ENCODE measurements at places on chromosomes 5 and 9.

- no peak for DNase-seq
Observed at GRCh38 chr9:94782355-94783101, 56.0 kb downstream of the AOPEP start.

- no peak for DNase-seq
Observed at GRCh38 chr9:100856238-100856637, 172.3 kb upstream of the PLPPR1 start.

GRCh38 chr9:97487861-97488260 is 13.6 kb upstream of the TMOD1 start:
- no peak for DNase-seq

- DNase-seq: no peak
Observed at GRCh38 chr5:1807451-1808185, 6.4 kb downstream of the NDUFS6 start.

- no peak for DNase-seq
Observed at GRCh38 chr5:72463449-72464052, 43.7 kb downstream of the ZNF366 start.

- no peak for DNase-seq
Observed at GRCh38 chr5:39542511-39543285, 117.9 kb upstream of the DAB2 start.

- DNase-seq: no peak
Observed at GRCh38 chr9:125131778-125132177, 11.6 kb downstream of the SCAI start.

DNA sequence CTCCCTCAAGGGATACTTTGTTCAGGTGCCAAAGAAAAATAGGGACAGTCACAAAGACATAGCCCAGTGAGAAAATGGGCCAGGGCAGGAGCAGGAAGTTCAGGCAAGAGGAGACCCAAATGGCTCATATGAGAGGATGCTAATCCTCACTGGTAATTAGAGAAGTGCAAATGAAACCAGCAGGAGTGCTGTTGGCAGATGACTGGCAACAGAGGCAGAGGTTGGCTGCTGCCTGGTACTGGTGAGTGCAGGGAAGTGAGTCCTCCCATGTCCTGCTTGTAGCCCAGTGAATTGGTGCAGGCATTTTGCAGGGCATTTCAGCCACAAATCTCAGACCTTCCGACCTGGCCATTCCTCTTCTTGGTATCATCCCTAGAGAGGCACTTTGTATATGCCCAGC is 23.5 kb downstream of the ODF2 start:
- no peak for DNase-seq

- DNase-seq: no peak
Observed at GRCh38 chr5:111447822-111448221, 64.5 kb downstream of the STARD4 start.

DNA sequence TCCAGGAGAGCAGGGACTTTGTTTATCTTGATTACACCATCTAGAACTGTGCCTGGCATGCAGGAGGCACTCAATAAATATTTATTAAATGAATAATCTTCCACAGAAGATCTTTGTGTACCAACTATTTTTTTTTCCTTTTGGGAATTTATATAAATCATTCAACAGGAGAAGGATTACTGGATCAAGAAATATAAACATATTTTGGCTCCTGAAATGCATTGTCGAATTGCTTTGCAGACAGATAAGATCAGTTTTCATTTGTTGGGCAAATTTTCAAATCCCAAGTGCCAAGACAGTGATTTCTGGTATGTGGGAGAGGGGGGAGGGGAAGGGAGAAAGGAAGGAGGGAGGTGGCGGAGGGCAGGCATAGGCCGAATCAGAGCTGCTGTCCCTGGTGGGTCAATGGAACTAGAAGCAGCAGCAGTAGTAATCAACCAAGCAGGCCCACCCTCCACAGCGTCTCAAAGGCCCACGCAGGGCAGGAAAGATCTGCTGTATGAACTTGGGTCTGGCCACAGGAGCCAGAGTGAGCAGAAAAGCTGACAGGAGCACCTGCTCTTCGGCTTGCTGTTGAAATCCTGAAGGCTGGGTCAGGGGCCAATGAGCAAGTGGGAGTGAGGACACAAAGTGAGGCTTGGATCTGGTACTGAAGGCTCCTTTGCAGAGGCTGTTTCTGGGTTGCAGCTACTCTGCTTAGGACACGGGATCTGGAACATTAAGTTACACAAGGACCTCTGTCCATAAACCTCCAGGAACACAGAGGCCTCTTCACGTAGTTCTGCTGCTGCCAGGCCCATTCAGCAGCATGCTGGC is 15.8 kb upstream of the TRAF1 start:
- no peak for DNase-seq

DNA sequence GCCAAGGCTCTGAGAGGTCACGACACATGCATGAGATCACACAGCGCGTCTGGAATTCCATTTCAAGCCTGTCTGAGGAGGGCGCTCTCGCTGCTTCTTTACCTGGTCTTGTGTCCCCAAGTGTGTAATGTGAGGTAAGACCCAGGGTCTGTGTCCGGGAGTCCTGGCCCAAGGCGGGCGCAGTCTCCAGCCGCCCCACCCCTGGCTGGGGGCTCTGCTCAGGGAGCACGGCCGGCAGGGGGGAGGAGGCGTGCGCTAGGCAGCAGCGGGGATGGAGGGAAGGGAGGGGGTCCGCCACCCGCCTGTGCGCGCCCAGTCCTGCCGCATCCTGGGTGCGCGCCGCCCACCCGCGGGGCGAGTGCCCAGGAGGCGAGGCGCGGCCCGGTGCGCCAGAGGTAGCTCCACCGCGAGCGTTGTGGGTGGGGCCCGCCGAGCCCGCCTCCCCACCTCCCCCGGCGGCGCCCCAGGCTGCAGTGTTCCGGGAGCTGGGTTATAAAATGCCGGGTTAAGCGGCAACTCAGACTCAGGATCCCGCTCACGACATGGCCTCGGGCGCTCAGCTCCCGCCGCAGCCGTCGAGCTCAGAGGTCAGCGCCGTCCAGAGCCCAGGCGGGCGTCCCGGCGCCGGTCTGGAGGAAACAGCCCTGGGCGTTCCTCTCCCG is at the start of gene CCNI2:
Gene CCNI2, plus strand, starts transcription at position 473 of the 662 bp plus-strand sequence. Its CDS starts 70 bp downstream, at position 543.
- no peak for DNase-seq

- DNase-seq: no peak
Observed at GRCh38 chr9:88828492-88828974, 162.7 kb upstream of the S1PR3 start.

DNA sequence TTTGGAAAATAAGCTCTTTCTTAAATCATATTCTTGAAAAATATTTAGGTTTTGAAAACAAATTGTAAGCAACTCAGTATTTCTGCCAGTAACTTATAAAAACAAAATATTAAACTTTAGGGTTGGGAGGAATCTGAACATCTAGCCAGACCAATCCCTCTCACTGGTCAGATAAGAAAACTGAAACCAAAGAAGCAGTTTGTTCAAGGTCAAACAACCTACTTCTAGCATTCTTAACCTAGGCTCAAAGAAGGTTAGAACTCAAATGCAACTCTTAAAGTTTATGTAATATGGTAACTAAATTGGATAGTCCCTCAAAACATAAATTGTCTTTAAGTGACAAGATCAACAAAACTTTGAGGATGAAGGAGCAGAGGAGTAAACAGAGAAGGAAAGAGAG is 374.9 kb upstream of the TNC start:
- DNase-seq: no peak

DNA sequence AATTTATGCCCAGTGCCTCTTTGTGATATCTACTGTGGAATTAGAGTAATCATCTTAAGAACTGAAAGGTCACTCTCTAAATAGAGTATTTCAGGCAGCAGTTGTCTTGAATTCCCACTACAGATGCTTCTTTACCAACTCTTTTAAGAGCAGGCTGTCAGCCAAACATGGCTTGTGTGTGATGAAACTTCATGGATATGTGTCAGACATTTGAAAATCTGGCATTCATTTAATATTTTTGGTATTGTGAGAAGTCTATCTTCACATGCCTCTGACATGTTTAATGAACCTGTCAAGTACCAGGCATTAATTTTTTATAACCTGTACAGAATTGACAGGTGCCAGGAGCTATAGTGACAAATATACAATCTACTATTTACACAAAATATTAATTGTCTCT is 318.6 kb downstream of the CDH9 start:
- DNase-seq: no peak

DNA sequence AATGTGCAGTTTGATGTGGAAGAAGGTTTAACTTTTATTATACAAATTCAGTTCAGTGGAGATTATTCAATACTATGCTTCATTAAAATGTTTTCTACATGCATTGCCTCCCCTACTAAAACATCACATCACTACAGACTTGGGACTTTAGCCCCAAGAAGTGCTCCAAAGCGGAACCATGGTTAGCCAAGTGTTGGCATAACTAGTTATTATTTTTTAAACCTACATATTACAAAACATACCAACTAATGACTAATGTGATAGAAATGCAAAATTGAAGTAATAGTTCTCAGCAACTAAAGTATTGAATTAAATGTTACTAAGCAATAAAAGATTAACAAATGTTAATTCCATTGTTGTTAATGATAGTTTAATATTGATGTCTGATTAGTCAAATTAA is 74.5 kb downstream of the XRCC4 start:
- DNase-seq: no peak

- DNase-seq: no peak
Observed at GRCh38 chr5:147756566-147756965, 26.0 kb downstream of the JAKMIP2 start.

DNA sequence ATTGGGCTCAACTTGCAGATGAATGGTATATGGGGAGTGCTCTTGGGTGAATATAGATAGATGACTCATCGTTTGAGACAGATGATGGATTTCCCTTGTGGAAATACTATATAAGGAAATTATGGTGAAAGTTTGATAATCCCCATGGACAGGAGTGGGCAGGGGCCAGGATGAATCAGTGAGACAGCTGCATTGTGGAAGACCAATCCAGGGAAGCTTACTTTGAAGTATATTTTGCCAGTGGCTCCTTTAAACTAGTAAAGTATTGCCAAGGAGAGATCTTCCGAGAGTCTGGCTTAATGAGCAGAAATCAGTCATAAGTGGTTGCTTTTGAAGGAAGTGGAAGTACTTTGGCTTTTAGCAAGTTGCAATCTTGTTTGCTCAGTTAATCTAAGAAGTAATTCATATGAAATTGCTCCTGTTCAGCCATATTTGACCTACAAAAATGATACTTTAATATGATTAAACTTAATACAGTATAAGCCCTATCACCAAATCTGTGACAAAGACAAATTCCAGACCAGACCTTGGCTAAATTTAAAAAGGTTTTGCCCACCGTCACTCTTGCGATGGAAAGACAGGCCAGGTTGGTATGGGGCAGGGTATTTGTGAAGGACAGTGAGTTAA is 9.3 kb upstream of the TNC start:
- no peak for DNase-seq

DNA sequence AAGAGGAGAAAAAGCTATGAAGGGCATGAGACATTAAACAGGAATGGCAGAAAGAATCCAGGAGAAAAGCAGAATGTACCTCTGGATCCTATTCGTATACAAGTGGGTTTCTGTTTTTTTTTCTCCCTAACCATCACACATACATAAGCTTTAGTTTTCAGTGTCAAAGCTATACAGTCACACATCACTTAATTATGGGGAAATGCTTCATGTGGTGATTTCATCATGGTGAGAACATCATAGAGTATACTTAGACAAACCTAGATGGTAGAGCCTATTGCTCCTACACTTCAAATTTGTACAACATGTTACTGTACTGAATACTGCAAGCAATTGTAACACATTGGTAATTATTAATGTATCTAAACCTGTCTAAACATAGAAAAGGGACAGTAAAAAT is 290.6 kb downstream of the AOPEP start:
- no peak for DNase-seq

DNA sequence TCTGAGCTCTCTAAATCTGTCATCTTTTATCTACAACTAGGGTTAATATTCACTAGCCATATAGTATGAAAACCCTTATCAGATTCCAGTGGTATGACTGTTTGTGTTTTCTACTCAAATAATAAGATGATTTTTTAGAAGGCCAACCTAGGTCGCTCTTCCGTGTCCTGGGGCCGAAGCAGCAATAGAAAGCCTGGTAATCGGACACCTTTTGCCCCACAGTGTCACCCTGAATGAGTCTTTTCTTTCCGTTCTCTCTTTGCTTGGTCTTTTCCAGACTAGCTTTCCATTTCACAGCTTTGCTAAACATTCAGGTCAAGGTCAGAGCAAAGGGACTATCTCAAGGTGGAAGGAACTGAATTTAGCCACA is 243.3 kb upstream of the ANKRD55 start:
- DNase-seq: no peak
